ENCODE measurements at places on chromosomes 13 and 19.

DNA sequence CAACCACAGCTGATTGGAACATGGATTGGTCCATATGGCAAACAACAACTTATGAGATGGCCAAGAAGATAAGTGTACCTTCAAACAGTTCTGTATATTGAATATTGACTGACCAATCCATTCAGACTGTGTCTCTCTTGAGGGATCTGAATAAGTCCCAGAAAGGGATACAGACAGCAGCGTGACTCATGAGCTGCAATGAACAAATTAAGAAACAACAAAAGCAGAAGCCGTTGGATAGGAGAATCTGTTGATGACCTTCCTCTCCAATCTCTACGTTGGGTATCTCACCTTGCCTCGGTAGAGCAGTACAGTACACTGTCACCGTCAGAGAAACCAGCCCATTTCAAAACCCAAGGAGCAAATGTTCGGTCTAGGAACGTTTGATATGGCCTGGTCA lies 21.3 kb downstream of the MBD3L2B start:
- DNase-seq = no peak

- DNase-seq = no peak
Observed at GRCh38 chr13:111168107-111168506, 53.0 kb downstream of the ARHGEF7 start.

GRCh38 chr19:49643466-49643865 lies 1.5 kb downstream of the SCAF1 start:
- no peak for DNase-seq

DNA sequence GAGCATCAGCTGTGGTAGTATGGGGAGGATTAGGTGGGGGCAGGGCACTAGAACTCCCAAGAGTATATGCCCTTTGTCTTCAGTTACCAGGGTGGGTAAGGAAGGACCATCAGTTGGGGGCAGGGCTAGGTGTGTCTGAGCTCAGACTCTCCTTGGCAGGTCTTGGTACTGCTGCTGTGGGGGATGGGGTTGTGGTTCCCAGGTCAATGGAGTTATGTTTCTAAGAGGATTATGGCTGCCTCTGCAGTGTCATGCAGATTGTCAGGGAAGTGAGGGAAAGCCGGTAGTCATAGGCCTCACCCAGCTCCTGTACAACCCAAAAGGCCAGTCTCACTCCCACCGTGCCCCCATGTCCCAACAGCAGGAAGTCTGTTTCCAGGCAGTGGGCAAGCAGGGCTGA lies 8.8 kb upstream of the ZNF578 start:
- DNase-seq = no peak

- no peak for DNase-seq
Observed at GRCh38 chr13:72463561-72463960, 263.9 kb downstream of the MZT1 start.

GRCh38 chr13:109874484-109875454 lies 88.4 kb upstream of the IRS2 start:
- DNase-seq = no peak

GRCh38 chr13:105364191-105364590 lies 1171.3 kb downstream of the EFNB2 start:
- DNase-seq = no peak

- no peak for DNase-seq
Observed at GRCh38 chr13:98105929-98106336, 37.0 kb upstream of the FARP1 start.

- no peak for DNase-seq
Observed at GRCh38 chr13:50529154-50529882, 314.2 kb downstream of the DLEU7 start.

GRCh38 chr19:19628501-19629134 lies 598 bp upstream of the LPAR2 start:
- peak; percentile 70 for DNase-seq

GRCh38 chr19:38920602-38921419 lies 8.8 kb upstream of the CCER2 start:
- no peak for DNase-seq

DNA sequence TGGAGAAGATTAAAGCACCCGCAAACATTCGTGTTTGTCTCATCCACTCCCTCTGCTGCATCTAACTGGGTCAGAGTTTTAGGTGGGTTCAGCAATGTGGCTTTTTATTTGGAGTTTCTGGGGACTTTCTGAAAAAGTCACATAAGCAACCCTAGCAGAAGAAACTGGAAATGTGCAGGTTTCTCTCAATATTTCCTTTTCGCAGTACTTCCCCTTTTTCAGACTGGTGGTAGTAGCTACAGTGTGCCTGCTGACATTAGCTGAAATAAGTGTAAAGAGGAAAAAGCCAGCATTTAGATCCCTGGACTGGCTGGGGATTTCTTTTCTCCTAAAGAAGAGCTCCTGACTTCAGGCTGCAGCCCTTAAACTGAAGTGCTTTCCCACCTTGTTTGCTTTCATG lies 15.9 kb upstream of the OLFM4 start:
- DNase-seq = no peak

- no peak for DNase-seq
Observed at GRCh38 chr19:8392017-8392591, 1.9 kb downstream of the RAB11B start.

GRCh38 chr19:46639358-46640182 lies 3.6 kb upstream of the GNG8 start:
- peak; percentile 80 for DNase-seq

DNA sequence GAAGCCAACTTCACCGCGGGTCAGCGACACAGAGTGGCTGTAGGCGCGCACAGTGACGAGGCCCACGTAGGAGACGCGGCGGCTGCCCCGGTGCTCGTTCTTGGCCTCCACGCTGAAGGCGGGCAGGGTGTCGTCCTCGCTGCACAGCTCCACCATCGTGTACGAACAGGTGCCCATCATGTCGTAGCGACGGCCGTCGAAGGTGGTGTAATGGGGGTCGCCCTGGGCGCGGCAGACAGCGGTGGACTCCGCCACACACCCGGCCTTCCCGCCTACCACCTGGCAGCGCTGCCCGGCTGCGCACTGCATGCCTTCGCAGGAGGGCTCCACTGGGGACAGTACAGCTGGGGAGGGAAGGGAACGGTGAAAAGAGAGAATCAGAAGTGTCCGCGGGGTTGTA lies 10.0 kb downstream of the FCGBP start:
- DNase-seq = no peak

DNA sequence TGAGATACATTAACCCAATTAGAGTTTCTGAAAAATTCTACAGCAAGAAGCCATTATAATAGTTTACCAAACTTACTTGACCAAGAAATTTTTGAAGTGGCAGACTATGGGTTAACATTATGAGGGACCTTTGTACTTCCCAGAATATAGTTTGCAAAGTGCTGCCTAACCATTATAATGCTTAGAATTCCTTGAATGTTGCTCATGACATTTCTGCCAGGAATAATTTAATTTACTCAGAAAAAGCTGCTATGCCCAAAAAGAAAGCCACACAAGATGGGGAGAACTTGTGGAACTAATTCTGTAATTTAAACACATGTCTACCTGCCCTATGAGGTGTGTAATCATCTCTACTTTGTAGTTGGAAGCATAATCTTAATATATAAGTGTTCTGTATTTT lies 58.1 kb upstream of the MYCBP2 start:
- no peak for DNase-seq

DNA sequence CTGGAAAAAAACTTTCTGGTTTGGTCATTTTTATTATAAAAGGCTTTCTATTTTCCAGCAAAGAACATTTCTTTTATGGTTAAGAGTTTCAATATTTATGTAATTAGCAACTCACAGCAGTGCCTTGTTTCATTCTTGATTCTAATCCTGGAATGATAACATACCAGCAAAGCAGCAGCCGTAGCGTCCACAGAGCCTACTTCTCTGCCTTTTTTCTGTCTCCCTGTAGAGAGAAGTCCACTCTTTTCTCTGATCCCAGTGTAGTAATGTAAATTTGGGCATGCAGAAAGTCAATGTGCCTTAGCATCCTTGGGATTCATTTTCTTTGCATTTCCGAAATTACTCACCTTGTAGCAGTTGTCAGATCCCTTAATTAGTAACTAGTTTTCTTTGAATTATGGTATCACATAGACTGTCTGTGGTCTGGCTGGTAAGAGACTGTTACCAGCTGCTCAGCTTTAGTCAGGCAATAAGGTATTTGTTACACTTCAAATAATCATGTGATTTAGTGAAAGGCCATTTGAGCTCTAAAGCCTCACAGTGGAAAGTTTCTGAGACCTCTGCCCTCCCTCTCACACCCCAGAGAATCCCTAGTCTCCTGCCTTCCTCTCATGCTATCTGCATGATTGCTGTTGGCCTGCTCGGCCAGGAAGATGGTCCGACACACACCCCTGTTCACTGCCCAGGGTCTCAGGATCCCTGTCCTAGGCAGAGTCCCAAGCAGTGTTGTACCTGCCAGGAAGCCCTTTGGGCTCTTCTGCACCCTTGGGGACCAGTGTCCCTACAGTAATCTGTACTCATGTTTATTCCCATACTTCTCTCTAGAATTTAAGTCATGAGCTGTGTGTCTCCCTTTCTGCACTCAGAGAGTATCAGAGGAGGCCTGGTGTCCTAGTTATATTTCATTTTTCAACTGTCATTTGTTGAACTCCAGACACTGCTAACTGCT lies 86.3 kb downstream of the LRCH1 start:
- DNase-seq = no peak

DNA sequence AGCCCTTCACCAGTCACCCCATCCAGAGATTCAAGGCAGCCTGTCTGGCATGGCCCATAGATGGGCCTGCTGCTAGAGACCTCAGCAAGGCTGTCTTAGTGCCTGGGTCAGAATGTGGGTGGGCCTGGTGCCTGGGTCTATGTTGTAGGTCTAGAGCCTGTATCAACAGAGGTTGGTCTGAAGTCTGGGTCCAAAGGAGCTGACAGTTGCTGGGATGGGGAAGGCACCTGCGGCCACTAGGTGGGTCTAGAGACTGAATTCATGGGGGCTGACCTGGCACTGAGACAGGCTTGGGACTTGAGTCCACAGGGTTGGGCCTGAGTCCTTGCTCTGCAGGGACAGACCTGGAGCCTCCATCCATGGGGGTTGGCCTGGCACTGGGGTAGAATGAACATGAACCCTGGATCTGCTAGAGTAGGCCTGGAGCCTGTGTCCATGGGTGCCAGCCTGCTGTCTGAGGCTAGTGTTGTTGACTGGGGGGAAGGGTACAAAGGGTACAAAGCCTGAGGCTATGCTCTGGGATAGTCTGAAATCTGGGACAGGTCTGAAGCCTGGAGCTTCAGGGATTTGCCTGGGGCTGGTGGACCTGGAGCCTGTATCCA lies 516.8 kb downstream of the OLFM4 start:
- DNase-seq = no peak

GRCh38 chr19:2333807-2334211 lies 5.3 kb downstream of the SPPL2B start:
- no peak for DNase-seq

DNA sequence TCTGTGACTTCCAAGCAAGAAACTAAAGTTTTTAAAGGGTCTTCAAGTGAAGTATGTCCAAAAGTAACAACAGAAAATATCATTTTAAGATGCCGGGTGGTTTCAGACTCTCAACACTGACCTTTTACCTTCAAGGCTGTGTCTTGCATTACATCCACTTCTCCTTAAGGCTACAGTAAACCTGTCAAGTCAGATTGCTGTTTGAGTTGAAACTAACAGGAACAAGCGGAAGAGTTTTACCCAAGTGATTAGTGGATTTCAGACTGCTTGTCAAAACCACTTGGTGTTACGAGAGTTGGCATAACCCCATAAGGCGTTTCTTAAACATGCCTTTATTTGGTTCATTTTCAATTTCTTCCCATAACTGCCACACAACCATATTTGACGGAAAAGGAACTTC lies 283.1 kb downstream of the DCT start:
- no peak for DNase-seq

DNA sequence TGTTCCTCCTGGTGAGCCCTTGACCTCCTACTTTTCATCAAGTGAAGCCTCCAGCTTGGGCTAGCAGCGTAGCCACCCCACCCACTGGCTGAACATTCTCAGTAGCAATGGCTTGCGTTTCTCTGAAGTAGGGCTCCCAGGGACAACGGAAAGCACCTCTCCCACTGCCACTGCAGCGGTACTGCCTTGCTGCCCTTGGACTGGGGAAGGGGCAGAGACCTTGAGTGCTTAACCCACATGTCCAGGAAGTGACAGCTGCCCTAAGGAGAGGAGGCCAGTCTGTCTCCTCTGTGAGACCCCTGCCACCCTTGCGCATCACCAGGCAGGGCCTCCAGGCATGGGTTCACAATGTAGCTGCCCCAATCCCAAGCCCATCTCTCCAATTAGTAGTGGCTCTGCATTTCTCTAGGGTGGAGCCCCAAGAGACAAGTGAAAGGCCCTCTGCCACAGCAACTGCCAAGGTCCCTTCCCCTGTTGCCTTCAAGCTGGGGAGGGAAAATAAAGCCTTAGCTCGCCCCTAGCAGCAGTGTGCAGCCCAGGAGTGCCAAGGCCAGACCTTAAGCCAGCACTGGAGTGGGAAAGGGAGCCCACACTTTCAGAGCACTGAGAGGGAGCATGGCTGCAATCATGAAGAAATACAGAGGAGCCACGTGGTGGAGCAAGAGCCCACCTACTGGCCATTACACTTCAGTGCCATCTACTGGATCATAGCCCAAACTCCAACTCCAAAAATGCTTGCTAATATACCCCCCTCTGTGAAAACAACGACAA lies 175.9 kb upstream of the TRPC4 start:
- DNase-seq = no peak

GRCh38 chr19:55028757-55029156 lies 9.3 kb downstream of the GP6 start:
- DNase-seq = no peak

DNA sequence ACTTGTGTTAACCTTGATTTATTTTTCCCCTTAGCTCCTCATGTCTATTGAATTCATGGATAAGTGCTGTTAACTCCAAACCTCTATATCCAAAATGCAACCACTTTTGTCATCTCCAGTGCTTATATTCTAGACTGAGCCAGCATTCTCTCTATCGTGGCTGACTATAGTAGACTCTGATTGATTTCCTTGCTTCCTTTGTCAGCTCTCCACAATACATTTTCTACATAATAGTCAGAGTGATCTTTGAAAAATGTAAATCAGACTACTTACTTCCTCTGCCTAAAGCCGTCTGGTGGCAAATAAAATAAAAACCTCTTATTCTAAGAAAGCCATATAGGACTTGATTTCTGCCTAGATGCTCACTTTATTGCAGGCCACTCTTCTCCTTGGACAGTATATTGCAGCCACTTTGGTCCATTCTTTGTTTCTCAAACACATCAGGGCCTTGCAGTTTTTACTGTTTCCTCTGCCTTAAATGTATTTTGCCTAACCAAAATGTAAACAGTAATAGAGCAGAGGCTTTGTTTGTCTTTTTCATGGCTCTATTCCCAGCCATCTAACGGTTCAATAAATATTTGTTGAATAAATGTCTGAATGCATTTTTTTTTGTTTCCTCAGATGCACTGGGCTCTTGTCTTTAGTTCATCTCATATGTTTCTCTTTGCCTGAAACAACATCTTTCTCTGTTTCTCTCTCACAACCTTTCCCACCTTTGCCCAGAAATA lies 243.6 kb upstream of the CSNK1A1L start:
- no peak for DNase-seq

Data from activated naive CD4-positive, alpha-beta T cell treated with anti-CD3 and anti-CD28 coated beads, Interleukin-2, amount 50 U/mL, for 72 hours (primary cell).